Stimulated activated effector memory CD8-positive, alpha-beta T cell treated with anti-CD3 and anti-CD28 coated beads, Interleukin-12 subunit alpha, Interleukin-12 subunit beta, amount 100 ng/mL, for 72 hours (primary cell): ENCODE measurements at places on chromosomes 16 and 17.

DNA sequence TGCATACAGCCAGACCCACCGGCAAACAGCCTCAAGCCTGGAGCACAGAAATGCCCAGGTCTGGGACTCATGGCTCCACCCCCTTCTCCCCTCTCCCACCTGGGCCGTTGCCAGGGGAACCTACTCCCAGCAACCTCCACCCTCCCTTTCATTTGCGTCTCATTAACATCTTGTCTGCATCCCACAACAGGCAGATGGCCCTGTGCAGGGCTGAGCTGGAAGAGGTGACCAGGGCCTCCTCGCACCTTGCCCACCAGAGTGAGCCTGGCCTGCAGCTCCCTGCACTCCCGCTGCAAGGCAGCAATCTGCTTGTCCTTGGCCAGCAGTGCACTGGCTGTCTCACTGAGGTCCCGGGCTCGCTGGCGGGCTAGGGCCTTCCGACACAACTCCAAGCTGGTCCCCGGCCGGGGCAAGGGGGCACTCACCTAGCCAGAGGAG is 3.3 kb downstream of the TSPOAP1 start:
- DNase-seq, result no peak

DNA sequence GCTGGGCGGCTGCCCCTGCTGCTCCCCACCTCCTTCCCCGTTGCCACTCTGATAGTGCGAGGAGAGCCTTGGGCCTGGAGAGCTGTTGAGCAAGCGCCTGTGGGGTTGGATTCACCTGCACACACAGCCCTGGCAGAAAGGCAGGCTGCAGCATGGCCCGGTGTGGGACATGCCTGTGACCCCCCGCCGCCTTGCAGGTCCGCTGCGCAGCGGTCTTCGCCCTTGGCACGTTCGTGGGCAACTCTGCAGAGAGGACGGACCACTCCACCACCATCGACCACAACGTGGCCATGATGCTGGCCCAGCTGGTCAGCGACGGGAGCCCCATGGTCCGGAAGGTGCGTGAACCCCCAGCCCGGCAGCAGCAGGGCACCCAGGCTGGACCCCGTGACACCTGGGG is 106.8 kb upstream of the CHMP6 start:
- DNase-seq, result no peak

GRCh38 chr16:81180578-81180977 is 57.9 kb upstream of the BCO1 start:
- DNase-seq, result no peak

DNA sequence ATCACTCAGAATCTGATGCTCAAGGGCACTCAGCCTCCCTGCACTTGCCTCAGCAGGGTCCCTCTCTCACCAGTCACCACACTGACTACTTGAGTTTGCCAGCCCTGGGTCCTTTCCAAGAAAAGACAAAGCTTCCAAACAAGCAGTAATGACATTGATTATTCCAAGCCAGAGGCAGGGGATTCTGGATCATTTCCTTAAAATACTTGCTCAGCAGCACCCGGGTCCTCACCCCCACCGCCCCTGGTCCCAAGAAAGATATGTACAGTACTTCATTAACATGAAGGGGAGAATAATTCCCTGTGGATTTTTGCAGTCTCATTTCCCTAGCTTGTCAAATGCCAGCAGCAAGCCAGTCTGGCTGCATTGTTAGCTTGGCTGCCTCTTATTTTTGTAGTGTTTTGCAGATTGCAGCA is 83.2 kb upstream of the GNAO1 start:
- no peak for DNase-seq

DNA sequence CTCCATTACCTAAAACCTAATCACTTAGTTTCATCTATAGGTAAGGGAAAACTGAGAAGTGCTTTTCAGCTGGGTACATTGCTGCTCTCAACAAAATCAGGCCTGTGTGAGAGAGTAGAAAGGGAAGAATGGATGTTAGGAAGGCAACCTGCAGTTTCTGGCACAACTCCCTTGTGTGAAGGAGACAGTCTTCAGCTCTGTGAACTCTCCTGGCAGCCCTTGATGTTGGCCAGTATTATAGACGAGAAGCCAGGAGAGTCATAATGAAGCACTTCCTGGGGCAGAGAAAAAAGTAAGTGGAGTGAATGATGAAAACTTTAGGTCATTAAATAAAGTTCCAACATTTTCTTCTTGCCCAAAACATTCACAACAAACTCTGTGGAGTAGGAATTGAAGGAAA is 260.1 kb downstream of the IRX3 start:
- DNase-seq, result no peak

- DNase-seq, result peak; percentile 77
These were observed 4.4 kb upstream of the HOXB5 start for GRCh38 chr17:48597778-48598631.

DNA sequence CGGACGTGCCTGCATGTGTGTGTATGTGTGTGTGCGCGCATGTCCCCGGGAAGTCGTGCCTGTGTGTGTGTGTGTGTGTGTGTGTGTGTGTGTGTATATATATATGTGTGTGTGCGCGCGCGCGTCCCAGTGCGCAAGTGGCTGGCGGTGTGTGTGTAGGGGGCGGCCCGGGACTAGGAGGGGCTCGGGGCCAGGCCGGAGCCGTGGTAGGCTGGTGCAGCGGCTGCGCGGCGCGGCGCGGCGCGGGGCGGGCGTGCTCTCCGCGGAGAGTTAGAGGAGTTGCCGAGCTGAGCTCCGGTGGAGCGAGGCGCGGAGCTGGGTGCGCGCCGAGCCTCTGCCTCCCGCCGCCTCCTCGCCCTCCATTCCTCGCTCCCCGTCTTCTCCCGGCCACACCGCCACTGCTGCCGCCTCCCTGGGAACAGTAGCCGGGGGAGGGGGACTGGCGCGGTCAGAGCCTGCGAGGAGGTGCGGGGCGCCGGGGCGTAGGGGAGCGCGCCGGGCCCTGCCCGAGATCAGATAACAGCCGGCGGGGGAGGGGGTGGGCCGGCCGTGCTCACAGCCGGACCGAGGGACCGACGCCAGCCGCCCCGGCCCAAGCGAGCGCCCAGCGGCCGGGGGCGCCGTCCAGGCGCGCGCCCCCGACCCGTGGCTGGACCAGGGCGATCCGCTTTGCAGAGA is at the start of gene KCNJ12:
TSS of gene KCNJ12 (plus strand) at position 277 of the 678 bp plus-strand sequence. CDS start 38,986 bp downstream, outside the sequence.
- DNase-seq, result no peak

GRCh38 chr17:29546830-29547229 is 20.0 kb downstream of the ABHD15 start:
- DNase-seq, result no peak

- no peak for DNase-seq
These were observed 12.8 kb downstream of the FLYWCH2 start for GRCh38 chr16:2895813-2896212.

GRCh38 chr17:73725794-73726515 is 81.7 kb upstream of the SDK2 start:
- no peak for DNase-seq

- DNase-seq, result no peak
These were observed 3.5 kb upstream of the LYRM9 start for GRCh38 chr17:27896701-27897100.

- no peak for DNase-seq
These were observed 46.7 kb upstream of the KDM8 start for GRCh38 chr16:27156579-27156978.

DNA sequence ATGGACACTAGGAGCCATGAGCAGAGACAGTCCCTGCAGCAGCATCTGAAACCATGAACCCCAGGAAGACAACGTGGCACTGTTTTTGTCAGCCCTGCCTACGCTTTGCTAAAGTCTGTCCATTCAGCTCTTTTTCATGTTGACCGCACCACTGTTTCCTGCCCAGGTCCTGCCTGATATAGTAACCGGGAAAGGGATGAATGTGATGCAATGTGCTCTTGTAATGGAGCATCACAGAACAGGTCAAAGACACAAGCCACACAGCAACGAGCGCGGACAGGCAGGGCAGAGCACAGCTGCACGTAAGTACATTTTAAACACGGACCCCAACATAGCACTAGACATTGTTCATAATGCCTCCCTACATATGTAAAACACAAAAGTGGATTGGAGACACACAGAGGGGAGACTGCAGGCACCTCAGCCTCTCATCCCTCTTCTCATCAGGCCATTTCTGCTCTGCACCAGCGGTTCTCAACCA is 16.9 kb upstream of the TNFRSF13B start:
- DNase-seq, result peak; percentile 74

DNA sequence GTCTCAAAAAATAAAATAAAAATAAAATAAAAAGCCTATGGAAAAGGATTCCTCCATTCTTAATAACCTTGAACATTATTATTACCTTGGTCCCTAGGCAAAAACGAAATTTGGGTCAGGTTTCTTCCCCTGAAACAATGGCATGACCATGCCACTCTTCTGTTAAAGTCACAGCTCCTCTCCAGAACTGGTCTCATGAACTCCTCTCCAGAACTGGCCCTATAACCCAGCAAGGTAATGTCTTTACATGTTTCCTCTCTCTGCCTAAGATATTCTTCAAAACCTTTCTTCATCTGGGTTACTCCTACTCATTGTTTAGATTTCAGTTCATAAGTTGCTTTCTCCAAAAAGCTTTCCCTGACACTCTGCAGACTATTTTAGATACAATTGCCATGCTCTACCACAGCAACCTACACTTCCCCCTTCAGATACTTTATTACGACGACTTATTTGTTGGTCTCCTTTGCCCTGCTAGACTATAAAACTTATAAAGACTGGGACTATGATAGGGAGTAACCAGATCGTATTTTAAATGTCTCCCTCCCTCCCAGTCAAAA is 13.5 kb downstream of the TRIM37 start:
- DNase-seq, result no peak

DNA sequence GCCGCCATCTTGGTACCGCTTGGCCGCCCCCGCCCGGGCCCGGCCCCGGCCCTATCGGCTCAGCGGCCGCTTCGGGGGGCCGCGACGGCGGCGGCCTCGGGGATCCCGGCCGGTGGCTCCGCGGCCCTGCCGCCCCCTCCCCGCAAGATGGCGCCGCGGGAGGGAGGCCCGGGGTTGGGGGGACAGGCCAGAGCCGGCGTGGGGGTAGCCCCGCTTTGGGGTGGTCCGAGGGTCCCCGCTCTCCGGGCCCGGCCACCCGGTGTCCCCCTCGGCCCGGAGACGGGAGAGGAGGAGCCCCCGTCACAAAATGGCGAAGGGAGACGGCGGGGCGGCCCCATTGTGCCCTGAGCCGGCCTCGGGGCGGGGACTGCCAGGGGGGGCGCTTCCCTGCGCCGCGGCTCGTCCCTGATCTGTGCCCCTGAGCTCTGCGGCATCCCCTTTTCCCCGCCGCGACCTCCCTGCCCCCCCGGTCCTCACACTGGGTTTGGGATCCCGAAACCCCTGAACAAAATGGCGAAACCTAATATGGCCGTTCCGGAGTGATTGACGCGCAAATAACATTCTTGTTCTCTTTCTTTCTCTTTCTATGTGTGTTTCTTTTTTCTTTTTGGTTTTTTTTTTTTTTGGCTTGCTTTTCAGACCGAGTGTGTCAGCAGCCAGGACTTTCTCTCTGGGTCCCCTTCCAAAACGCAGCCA is 986 bp downstream of the HAPSTR1 start:
- DNase-seq, result peak; percentile 44

DNA sequence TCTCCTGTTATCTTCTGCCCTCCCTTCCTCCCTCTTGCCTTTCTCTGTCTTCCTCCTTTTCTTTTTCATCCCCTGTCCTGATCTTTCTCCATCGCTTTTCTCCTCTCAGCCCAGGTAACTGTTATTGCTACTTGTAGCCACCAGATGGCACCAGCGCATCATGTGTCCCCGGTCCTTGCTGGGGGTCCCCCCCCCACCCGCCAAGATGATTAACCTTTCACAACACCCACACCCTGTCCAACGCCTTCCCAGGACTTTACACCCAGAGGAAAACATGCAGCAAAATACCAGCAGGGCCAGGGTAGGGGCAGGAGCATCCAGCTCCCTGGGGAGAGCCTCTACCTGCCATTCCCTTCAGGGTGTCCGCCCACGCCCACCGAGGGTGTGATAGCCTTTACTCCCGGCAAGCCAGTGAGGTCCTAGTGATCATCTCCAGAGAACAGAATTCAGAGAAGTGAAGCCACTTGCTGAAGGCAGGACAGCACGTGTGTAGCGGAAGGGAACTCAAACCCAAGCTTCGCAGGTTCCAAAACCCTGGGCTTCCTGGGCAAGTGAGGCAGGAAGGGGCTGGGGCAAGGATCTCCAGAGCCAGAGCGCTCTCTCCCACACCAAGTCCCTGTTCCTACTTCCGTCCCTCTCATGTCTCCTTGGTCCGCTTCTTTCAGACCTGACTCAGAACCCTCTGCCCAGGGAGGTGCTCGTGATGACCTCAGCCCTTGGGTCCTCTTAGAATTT is 13.4 kb upstream of the TAC4 start:
- DNase-seq, result peak; percentile 62

DNA sequence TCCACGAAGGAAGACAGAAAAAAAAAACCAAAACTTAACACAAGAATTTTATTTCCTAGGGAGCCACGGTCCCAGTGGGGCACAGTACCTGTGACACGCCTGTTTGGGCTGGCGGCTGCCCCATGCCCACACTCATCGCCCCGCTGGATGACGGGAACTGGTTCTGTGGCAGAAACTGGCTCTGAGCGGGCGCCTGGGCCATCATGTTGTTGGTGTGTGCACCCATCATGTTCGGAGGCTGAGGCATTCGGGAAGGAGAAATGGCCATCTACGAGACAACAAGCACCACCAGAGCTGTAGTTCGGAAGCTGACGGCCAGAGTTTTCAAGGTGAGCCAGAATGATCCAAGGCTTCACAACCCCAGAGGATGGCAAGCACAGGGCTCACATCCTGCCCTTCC is 56.3 kb upstream of the TRAP1 start:
- no peak for DNase-seq

DNA sequence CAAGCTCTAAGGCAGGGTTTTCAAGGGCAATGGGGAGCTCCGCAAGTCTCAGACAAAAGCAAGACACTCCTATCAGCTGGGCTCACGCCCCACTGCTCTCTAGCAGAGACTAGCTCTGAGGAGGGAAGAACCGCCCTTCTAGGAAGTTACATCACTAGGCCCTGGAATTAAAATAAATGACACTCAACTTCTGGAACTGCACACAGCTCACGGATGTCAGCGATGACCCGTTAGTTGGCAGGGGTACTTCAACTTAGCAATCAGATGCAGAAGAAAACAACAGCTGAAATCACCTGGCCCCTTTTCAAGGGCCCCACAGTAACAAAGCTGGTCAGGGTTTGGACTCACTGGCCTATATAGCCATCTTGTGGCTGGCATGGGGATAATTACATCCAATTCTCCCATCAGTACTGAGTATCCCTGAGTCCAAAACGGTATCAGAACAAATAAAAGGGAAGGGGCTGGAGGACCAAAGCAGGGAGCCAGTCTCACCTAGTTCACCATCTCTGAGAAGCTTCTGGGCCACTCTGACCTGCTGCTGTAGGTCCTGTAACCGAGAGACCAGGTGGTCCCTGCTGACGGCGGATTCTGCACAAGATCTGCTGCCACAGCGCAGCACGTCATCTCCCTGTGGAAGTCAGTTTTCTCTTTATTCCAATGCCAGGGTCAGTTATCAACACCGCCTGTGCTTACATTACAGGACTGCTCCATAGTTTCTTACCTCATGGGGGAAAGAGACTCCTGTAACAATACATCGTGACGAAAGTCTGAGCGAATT is 22.2 kb downstream of the SERPINF1 start:
- DNase-seq, result no peak

- no peak for DNase-seq
These were observed 21.2 kb downstream of the MTHFSD start for GRCh38 chr16:86533767-86534351.
